ENCODE measurements at places on chromosomes 4 and X.

DNA sequence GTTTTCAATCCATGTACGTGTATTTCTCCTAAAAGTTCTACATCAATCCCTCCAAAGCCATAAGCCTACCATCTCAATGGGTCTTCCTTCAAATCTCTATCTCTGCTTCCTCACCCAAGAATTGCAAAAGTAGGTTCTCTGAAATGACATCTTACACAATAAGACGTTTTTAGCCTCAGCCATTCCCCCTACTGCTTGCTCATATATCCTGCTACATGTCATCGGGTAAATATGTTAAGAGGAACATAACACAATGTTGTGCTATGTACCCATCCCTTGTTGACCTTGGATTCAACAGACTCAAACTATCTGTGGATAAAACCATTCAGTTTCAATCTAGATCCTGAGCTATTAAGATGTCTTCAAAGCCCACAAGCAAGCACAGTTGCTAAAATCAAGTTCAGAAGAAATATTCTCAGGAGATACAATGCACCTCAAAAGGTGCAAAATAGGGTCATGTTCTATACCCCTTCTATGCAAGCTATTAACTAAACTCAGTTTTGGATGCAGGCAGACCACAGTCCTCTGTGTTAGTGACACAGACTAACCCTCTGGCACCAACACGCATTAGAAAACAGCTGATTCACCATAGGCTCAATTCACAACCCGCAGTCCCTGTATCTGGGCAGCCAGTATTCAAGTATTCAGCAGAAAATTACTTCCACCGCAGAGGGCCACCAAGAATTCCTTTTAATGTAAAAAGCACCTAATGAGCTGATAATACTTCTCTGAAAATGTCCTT lies 56.8 kb downstream of the CD99L2 start:
- DNase-seq = no peak

DNA sequence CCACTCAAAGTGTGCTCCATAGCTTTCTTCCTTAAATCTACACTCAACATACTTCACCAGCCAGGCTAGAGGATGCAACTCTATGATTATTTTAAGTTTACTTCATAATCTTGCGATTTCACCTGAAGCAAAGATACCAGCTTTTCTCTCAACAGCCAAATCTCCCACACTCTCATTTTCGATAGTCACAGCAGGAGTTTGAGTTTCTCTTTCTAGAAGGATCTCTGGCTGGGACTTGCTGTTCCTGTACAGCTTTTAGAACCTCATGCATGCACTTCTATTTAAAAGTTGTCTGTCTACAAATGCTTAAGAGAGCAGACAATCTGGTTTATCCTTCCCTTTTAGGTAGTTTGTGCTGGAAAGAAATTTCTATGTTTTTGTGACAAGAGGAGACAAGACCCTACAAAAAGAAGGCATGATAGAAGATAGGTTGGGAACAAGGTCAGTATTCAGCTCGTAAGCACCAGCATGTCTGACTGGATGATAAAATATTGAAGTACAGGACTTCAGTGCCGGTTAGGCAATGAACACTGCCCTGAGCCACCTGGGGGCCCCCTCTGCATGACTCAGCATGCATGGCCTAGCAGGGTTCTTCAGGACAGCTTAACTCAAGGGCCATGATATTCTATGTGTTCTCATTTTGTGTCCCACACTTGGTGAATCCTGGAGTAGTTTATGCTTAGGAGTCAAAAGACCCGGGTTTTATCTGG lies 65.6 kb downstream of the ATXN3L start:
- no peak for DNase-seq

DNA sequence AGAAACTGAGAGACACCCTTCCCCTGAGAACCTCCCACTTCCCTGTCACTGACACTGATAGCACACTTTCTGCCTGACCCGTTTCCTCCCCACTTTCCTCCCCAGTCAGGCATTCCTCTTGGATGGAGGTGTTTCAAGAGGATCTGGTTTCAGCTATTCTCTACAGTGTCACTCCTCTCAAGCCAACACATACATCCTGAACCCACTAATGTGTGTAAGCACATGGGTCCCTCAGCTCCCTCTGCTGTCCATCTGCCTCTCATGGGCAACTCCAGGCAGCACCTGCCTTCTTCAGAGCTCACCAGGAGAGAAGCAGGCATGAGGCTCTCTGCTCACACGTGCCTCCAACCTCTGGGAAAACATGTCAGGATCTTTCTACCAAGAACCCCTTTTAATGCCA lies 207.6 kb downstream of the NAF1 start:
- no peak for DNase-seq

- no peak for DNase-seq
Measured at GRCh38 chr4:108270466-108271450, 102.0 kb upstream of the LEF1 start.

- no peak for DNase-seq
Measured at GRCh38 chrX:65874765-65875164, 165.1 kb downstream of the VSIG4 start.

GRCh38 chrX:70979136-70979762 lies 48.4 kb upstream of the SLC7A3 start:
- peak; percentile 12 for DNase-seq

DNA sequence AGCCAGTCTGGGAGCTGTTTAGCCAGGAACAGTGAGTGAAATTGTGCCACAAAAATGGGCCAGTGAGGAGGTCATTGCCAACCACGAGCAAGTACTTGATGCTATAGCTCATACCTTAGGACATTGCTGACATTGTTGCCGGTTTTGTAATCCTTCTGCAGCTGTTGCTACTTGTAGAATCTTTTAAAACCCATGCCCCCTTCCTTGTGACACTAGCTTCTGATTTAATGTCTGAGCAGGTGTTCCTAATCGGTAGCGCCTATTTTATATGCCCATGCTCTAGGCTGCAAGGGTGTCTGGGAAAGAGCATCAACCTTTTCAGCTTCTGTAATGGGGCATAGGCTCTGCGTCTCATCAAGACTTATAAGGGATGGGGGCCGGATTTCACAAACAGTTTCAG lies 2.6 kb downstream of the POLA1 start:
- no peak for DNase-seq

DNA sequence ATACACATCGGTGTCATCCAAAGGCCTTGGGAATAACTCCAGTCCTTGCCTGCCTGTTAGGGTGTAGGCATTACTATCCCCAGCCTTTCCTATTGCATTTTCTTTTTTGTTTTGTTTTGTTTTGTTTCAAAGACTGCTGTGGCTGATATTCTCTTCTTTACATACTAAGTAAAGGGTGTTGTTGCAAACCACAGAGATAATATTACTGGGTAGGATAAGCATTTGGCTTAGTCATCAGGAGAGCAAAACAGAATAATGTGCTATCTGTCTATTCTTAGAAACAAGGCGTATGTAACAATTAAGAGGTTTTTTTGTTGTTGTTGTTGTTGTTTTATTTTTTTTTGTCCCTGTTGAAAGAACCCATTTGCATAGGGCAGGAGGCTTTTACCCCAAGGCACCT lies 41.8 kb downstream of the UGT2B28 start:
- no peak for DNase-seq

- no peak for DNase-seq
Measured at GRCh38 chrX:25207803-25208475, 192.2 kb upstream of the ARX start.

DNA sequence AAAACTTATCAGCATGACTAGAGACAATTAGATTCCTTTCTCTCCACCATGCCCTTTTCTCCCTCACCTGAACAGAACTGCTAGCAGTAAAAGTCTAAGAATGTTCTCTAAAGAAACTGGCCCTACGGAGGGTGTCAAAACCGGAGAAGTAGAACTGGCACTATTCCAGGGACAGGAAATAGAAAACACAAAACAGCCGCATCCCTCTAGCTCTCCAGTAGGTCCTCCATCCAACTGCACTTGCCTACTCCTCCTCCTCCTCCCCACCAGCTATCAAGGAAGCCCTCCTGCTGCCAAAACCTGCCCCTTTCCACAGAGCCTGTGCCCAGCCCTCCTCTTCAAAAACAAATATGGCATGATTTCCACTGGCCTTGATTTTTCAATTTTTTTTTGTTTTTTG lies 28.4 kb downstream of the FUNDC1 start:
- no peak for DNase-seq

DNA sequence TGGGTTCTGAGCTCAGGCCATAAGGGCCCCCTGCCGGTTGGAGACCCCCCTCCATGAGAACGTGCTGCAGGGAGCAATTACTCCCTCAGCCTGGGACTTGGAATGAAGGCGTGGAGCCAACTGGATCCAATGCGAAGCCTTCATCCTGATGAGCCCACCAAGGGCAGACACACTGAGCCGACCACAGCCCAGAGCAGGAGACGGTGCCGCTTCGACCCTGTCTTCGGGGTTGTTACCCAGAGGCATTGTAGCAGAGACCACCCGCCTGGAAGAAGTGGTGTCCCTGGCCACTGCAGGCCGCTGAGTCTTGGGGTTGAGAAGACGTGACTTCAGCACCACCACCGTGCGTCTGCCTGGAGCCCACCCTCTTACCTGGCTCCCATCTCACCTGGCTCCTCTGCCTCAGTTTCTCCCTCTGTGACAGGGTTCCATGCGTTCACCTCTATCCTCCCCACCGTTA lies 7.0 kb upstream of the NKX1-1 start:
- DNase-seq = no peak

DNA sequence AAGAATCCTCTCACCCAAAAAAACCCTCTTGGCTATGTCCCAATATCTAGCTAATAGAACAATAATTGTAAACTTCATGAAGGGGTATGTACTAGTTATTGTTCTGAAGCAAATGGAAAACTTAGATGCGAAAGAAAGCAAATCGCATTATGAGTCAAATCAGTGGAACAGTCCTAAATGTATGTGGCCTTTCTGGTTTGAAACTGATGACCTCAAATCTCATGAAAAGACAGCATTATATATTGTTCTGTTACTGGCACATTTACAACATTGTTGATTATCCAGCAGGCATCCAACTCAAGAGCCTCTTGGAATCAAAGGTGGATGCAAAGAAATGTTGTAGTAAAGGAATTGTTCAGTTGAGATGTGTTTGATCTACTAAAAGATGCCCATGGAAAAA lies 34.7 kb downstream of the CSN3 start:
- no peak for DNase-seq

DNA sequence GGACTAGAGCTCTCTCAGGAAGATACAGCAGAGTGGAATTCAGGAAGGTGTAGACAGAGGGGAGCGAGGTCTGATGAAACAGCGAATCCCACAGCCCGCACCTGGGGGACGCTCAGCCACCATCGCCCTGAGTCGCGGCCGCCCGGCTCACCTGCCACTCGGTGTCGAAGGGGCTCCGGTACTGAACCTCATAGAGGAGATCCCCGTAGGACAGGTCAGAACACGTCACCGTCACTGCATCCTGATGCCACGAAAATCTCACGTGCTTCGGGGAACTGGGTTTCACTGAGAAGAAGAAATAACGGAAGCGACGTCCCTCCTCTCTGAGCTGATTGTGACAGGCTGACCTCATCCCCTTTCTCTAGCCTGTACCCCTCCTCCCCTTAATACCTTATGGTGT lies 10.2 kb downstream of the CRLF2 start:
- DNase-seq = no peak

DNA sequence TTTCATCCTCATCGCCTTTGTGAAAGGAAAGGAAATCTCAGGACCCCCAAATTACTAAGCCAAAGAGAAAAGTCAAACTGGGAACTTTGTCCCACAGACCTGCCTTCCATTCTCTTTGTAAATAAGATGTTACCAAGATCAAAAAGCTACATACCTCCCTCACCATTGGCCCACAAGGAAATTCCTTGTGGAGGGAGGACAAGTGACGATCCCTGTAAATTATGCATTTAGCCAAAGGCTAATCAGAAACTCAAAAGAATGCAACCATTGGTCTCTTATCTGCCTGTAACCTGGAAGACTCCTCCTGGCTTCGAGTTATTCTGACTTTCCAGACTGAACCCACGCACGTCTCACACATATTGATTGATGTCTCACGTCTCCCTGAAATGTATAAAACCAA lies 70.3 kb downstream of the SHOX start:
- no peak for DNase-seq

DNA sequence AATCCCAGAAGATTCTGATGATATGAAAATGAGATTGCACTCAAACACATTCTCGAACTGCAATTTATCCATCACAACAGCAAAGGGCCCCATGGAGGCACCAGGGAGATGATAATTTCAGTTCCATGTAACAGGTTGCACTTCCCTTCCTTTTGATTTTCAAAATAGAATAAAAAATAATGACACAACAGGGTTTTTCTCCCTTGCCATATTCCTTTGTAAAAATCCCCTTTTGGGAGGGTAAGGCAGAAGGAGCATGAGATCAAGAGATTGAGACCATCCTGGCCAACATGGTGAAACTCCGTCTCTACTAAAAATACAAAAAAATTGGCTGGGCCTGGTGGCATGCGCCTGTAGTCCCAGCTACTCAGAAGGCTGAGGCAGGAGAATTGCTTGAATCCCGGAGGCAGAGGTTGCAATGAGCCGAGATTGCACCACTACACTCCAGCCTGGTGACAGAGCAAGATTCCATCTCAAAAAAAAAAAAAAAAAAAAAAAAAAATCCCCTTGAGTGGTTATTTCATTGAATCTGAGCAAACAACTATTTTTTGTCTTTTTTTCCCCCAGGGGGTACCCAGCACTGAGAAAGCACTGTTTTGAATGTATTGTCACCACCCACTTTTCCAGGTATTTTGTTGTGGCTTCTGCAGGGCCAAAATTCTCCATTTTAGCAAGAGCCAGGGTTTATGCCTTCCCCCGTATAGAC lies 26.7 kb downstream of the TBC1D9 start:
- DNase-seq = no peak

GRCh38 chrX:23493941-23494374 lies 159.3 kb downstream of the PTCHD1 start:
- DNase-seq = peak; percentile 10

DNA sequence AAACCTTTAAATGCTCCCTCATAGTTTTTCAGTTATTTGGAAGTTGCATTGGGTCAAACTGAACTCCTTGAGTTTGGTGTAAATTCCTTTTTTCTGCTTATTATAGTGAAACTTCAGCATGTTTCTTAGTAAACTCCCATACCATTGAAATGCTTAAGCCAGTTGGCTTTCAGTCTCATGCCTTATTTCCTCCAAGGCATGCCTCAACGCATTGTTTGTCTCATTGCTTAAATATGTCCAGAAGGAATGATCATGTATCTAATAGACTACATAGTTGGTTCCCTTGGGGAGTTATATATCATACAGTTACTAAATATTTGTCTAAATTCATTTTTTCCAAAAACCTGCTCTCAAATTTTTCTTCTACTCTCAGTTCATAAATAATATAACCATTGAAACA lies 114.0 kb downstream of the STOX2 start:
- no peak for DNase-seq

DNA sequence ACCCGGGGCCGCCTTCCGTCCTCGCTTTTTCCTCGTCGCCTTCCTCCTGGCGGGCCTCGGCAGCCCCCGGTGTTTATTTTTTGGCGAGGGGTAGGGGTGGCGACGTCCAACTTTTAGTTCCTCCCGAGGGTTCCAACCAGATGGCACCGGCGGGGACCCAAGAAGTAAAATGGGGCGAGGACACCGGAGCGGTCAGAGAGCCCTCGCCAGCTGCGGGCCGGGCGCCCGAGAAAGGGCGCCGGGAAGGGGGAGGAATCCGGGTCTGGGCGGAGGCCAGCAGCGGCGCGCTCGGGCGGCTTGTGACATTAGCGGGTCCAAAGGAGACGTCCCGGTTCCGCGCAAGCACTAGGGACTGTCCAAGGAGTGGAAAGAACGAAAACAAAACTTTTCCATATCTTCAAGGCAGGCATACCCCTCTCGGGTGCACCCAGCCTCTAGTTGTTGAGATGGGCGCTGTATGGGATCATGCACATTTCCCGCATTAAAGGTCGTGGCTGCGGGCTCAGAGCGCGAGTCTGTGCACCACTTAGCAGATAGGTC lies 691 bp upstream of the USP46 start:
- no peak for DNase-seq

- no peak for DNase-seq
Measured at GRCh38 chr4:83125738-83126141, 11.2 kb upstream of the PLAC8 start.
